ENCODE measurements at places on chromosomes 1 and 21.
A peak's percentile ranks its signal among the peaks of the same experiment; 100 is the strongest.

DNA sequence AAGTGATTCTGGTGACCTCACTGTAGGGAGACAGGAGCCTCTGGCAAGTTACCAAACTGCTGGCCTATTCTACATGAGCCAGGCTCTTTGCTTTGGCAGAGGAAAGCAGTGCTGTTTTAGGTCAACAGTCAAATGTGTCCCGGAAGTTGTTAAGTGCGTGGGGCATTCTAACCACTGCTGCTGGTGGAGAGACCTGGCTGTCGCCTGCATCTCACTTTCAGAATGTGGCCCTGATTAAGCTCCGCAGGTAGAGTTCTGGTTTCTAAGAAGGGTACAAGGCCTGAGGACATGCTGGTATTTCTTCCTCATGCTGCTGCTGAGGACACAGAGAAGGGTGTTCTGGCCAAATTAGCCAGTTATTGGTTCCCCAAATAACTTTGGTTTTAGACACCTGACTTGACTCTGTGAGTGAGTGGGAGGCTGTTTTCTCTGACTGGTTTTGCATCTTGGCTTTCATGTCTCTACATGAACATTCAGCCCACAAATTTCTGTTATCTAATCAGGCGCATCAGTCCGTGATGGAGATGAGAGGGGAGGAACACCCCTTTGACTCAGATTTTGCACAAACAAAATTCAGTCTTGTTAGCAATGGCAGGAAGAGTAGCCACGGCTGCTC lies 120.8 kb downstream of the LMO4 start:
- DNase-seq, result peak; percentile 31

DNA sequence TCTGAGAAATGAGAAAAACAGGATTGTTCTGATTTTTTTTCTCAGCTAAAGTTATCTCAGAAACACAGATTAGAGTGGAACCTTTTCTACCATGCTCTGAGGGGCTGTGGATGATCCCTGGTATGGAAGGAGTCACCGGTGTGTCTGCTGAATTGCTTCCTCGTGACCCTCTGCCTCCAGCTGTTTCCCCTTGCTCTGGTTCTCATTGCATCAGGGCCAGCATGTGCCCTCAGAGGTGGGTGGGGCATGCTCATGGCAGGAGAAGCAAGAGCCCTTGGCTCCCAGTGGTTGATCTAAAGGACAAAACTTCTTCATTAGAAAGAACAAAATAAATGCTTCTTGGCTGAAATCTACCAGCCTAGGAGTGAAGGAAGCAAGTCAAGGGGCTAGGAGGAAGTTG lies 183.2 kb upstream of the HMCN1 start:
- no peak for DNase-seq

DNA sequence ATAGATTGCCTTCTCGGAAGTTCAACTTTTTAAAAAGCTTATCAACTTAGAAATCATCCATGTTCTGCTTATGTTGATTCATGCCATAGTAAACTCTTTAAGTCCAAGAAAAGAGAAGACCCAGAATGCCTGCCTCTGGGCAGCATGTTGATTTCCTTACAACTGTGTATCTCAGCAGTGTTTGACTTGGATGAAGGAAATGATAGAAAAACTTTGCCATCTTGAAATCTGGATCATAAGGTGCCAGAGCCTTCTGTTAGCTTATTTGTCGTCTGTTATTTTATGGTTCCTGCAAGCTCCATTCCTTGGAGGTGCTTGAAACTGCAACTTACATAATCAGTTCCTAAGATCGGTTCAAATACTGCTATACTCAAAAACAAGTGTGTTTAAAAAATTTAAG lies 124.5 kb downstream of the ATP5PO start:
- DNase-seq, result no peak

GRCh38 chr1:64508629-64509028 lies 38.7 kb downstream of the CACHD1 start:
- no peak for DNase-seq

DNA sequence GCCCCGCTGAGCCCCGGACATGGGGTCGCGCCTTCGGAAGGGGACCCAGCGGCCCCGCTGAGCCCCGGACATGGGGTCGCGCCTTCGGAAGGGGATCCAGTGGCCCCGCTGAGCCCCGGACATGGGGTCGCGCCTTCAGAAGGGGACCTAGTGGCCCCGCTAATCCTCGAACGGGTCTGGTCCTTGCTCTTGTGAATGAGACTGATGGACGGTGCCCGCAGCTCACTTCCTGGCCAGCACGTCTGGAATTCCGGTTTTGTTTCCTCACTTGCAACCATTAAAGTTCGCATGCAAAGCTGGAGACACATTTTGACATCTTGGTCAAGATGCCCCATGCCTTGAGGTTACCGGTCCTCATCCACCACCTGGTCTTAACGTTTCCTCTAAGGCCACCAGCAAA lies 5.6 kb downstream of the WRAP73 start:
- DNase-seq, result no peak

DNA sequence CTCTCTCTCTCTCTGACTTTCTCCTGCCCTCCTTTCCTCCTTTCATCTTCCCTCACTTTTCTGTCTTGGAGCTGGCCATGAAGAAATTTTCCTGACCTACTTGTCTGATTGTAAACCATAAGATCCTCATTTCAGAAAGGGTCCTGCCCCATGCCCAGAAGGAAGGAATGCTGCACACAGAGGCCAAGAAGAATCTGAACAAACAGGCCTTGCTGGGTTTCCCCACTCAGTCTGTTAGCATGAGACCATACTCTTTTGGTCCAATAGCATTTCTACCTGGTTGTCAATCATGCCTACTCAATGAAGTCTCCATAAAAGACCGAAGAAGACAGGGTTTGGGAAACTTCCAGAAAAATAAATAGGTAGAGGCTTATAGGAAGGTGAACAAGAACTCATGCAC lies 128.7 kb downstream of the MAB21L3 start:
- no peak for DNase-seq

DNA sequence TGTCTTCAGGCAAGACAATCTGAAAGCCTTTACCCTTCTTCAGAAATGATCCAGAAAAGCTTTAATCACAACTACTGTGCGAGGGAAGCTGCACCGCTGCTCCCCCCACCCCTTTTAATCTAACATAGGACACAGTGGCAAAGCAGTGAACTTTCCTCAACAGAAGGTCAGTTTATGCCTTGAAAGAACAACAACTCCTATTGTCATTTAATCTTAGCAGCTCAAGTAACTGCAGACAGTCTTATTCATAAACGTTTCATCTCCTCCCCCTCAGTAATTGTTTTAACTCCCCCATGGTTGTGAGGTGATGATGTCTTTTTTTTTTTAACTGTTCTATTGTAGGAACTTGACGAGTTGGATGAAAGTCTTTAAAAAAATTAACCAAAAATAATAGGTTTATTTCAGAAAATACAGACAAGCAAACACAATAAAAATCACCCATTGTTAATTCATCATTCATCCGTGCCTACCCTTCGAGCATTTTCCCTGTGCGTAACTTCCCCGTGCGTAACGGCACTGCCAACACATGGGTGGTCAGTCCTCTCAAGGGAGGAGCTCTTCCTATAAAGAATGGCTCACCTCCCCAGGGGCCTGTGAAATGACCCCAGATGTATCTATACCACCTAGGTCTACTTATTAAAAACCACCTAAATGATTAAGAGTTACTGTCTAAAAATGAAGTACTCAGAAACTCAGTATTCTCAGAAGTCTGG lies 3.3 kb upstream of the ADAR start:
- no peak for DNase-seq

DNA sequence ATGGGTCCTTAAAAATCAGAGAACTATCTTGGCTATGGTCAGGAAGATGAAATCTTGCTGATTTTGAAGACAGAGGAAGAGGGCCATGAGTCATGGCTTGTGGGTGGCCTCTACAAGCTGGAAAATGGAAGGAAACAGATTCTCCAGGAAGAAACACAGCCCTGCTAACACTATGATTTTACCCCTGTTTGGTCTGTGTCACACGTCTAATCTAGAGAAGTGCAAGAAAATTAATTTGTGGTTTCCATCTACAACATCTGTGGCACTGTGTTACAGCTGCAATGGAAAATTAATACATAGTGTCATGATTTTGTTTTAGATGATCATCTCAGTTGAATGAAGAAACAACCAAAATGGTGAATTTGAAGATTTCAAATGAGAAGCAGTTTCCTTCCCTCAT lies 288.7 kb upstream of the NRIP1 start:
- DNase-seq, result no peak

DNA sequence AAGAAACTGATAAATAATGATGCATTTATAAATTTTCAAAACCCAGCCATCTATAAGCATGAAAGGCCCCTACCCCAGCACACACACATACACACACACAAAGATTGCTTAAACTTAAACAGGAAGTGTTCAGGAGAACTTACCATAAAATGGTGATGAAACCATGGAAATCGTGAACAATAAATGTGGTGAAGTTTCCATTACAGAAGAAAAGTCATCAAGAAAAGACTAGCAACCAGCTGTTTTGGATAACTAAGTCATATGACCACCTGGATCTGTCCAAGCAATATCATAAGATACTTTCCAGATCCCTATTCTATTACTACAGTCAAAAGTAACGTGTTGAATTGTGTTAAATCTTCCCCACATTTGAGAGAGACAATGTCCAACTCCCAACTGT lies 24.1 kb downstream of the RGS5 start:
- DNase-seq, result no peak

DNA sequence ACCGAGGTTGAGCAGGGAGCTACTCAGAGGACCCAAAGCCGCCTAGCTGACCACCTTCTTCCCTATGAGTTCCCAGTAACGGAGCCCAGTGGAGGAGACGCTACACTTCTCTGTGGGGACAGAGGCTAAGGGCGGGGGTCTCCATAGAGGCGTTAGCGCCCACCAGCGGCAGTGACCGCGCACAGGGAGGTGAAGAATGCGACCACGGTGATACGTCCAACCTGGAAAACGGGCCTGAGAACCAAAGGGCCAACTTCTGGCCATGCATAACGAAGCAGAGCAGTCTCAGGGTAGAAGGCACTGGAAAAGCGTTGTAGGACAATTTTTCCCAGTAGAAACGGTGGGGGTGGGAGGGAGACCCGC lies 400 bp upstream of the COG2 start:
- no peak for DNase-seq

DNA sequence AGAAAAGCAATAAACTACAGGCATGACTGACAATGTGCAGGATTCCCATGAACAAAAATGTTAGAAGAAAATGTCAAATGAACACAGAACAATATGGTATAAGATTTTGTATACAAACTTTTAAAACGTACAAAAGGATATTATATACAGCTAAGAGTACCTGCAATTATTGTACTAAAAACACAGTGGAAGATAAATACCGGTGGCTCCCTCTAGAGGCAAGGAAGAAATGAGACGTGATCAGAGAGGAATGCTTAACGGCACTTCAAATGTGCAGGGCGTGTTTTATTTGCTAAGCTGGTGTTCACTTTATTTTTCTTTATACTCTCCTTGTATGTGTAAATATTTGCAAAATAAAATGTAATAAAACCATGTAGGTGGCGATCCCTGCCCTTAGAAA lies 191.8 kb upstream of the SAMSN1 start:
- no peak for DNase-seq

DNA sequence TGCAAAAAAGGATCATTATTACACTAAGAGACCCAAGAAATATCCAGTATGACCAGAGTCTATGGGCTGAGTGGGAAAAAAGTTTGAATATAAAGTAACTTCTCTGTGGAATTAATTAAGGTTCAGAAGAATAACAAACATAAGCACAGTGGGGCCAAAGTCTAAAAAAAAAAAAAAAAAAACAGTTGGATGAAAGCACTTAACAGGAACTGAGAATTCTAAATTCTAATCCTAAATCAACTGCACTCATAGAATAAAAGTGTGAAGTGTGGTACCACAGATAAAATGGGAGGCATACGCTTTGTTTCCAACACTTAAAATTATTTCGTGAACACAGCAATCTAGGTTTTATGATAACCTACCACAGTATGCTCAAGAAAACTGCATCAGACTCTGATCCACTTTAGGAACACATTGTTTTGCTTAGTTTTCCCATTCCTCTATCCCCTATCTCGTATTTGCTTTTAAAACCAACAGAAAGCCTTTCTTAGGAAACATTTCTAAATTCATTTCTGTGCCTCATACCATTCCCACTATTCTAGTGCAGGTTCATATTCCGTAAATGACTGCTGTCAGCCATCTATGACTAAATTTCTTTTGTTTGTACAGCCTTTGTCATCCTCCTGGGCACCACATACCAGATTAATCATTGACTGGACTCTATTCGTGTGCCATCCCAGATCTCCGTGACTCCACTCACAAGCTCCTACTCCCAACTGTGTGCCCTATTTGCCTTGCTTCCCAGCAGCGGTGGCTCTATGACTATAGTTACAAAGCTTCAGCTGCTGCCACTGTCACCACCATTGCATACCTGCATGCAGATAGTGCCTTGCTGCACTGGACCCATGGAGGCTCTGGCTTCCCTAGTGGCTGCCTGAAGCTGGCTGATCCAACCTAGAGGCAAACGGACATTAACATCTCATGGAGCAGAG lies 24.9 kb downstream of the CHML start:
- DNase-seq, result no peak

GRCh38 chr21:38796424-38796823 lies 9.3 kb upstream of the ETS2 start:
- no peak for DNase-seq

DNA sequence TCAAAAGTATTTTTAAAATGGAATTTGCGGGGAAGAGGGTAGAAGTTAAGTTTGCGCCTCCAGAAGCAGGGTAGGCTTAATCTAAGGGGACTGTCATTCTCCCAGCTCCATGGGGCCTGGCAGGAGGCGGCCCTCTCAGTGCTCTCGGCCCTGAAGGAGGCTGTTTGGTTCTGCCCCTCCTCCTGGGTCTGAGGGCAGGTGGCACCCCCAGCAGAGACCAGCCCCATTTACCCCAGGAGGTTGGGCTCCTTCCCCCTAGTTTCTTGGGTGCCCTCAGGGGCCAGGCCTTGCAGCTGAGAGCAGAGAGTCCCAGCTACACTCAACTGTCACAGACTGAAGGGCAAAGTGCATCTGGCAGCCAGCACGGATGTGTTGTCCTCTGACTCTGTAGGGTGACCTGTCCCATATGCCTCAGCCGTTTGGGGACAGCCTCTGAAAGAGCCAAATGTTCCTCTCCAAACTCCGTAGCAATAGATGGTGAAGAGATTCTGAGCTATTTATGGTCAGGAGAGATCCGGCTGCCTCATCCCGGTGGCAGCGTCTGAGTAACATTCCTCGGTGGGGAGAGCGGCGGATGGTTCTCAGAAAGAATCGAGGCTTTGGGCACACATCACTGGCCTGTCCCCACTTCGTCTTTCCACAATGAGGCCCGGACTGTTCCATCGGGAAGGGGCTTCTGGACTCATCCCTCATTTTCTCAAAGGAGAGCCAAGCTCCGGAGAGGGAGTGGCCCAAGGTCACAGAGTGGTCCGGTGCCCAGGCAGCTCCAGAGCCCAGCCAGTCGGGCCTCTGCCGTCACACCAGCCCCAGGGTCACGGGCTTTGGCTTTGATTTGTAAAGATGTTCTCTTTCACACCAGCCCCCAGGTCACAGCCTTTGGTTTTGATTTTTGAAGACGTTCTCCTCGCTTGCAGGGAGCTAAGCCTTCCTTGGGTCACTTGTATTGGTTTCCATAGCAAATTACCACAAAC lies 424.2 kb upstream of the VAMP3 start:
- DNase-seq, result no peak

DNA sequence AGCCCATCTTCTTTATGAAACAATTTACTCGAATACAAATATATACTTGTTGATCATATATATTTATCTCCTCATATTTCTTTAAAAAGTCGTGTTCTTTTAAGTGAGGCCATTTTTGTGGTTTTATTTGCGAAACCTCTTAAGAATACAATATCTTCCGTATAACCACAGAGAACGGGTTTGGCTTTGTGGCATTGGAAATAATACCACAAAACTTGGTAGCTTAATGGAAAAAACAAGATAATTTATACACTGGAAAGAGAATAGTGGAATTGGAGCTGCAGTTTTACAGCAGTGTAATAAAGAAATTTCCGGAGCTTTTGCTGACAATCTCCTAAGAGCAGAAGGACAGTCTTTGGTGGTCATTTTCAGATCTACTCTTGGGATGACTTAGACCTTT lies 29.4 kb downstream of the PTGFR start:
- DNase-seq, result no peak

All from SHP77 treated with DMSO at 0.1 percent for 48 hours (cell line).